Central memory CD4-positive, alpha-beta T cell (primary cell): ENCODE measurements at places on chromosomes 5 and 9.

DNA sequence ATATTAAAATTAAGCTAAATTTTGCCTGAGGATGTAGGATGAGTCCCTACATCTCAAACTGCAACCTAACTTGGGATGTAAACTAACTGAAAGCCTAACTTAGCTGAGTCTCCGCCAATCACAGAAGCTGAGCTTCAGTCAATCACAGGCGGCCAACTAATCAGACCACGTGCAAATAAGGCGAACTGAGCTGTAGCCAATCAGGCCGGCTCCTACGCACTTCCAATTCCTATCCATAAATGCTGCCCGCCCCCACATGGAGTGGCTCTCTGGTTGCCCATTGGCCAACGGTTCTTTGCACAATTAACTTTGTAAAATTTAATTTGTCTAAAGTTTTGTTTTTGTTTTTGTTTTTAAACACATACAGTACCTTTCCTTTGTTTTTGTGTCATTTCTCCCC is 13.9 kb upstream of the GPX8 start:
- no peak for DNase-seq

- no peak for DNase-seq
Measured at GRCh38 chr5:163964671-163965070, 459.3 kb downstream of the MAT2B start.

DNA sequence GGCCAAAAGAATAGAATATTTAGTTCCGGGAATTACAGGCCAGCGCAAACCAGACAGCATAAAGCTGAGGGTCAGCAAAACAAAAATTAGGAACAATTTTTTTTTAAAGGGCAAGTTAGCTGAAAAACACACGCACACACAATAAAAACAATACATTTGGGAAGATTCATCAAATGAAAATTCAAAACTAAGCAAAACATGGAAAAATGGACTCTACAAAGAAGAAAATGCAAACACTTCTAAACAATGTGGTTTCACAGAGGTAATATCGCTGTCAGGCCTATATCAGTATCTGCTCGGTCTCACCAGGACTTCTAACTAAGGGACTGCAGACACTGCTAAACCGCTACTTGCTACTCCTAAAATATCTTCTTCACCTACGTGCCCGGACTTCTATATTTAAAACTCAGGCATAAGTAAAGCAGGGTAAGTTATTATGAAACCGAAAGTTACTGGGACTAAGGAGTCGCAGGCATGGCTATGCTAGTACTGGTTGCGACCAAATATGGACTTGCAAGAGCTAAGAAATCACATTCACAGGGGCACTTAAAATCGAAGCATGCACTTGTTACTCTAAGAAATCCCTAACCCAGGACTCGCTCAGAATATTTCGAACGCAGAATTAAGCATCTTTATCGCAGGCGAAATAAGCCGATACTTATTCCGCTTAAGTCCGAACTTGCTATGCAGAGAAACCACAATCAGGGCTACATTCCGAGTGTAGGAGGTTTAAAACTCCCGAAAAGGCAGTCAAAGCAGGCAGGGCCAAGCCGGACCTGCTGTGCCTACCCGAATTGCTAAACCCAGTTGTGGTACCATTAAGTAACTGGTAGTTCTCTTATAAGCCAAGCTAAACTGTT is 2.3 kb downstream of the ANXA2R start:
- DNase-seq, result peak; percentile 68

GRCh38 chr5:10418654-10419345 is 22.9 kb upstream of the ROPN1L start:
- no peak for DNase-seq

DNA sequence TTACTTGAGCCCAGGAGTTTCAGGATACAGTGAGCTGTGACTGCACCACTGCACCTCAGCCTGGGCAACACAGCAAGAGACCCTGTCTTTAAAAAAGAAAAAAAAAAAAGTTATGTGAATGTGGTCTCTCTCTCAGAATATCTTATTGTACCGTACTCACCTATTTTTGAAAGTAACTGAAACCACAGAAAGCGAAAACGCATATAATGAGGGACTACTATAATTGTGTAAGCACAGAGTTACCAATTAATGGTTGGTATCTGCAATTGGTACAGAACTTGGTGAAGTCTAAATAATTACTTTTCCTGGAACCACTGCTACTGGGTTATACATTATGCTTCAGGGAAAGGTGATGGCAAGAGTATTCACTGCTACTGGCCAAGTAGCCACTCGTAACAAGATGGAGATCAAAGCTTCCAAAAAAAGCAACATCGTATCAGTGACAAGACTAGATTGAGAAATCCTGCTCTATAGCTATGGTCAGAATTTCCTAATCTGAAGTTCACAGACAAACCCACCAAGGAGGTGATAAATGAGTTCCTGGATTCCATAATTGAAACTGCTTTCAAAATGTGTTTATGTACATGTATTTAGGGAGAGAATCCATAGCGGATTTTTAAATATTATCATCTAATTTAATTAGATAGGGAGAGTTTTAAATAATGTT is 82.7 kb downstream of the NR6A1 start:
- DNase-seq, result no peak

- DNase-seq, result no peak
Measured at GRCh38 chr9:122445155-122445749, 32.5 kb downstream of the OR1J1 start.

GRCh38 chr9:98701576-98701975 is 7.2 kb downstream of the GABBR2 start:
- DNase-seq, result no peak

GRCh38 chr5:142789206-142789605 is 19.0 kb downstream of the ARHGAP26 start:
- no peak for DNase-seq

GRCh38 chr5:73280821-73281746 is 108.1 kb downstream of the TMEM174 start:
- DNase-seq, result no peak

- DNase-seq, result no peak
Measured at GRCh38 chr9:121282277-121283079, 14.5 kb downstream of the GSN start.

- DNase-seq, result no peak
Measured at GRCh38 chr5:149118463-149118862, 22.8 kb upstream of the ABLIM3 start.

- no peak for DNase-seq
Measured at GRCh38 chr9:34035656-34036055, 13.0 kb downstream of the UBAP2 start.

DNA sequence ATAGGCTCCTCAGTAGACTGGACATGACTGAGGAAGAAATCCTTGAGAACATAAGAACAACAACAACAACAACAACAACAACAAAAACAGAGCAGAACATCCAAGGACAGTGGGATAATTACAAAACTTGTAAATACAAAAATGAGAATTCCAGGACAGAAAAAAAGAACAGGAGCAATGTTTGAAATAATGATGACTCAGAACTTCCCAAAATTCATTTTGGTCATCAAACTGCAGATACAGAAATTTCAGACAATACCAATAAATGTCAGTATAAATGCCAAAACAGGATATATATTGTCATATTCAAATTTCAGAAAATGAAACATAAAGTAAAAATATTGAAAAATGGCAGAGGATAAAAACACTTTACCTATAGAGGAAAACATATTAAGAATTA is 259.0 kb downstream of the TRIM36 start:
- DNase-seq, result no peak

DNA sequence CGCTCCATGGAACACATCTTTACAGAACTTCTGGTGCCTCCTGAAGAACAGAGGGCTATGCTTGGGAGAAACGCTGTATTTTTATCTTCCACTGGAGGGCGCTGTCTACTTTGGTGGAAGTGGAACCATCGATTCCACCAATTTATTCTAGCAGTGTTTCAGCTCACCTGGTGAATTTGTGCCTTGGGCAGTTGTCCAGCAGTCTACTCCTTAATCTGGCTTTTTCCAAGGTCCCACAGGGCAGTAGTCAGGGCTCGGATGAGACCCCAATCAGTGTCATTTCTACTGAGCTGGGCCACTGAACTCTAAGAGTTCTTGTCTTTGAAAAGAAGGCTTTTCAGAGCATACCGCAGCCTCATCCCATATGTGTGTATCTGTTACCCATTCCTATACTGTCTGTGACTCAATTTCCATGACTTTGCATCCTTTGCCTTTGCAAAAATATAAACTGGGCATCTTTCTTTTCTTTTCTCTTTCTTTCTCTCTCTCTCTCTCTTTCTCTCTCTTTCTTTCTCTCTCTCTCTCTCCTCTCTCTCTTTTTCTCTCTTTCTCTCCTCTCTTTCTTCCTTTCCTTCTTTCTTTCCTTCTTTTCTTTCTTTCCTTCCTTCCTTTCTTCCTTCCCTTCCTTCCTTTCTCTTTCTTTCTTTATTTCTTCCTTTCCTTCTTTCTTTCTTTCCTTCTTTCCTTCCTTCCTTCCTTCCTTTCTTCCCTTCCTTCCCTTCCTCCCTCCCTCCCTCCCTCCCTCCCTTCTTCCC is 138.4 kb upstream of the ZNF618 start:
- DNase-seq, result no peak

DNA sequence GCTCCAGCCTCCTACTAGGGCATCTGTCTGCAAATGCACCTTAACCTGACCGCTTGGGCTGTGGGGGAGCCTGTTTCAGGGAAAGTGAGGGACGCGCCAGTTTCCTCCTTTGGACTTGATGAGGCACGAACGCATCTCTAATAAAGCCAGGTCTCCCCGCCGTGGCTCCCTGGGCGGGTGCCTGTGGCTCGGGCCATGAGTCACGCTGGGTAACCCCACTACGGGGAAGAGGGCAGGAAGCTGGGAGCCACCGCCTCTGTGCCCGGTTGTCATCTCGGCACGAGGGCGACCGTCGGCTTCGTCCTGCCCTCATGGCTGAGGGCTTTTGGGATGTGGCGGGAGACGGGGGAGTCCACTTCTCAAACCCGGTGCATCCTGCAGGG is 12.1 kb downstream of the NOTCH1 start:
- DNase-seq, result peak; percentile 63

DNA sequence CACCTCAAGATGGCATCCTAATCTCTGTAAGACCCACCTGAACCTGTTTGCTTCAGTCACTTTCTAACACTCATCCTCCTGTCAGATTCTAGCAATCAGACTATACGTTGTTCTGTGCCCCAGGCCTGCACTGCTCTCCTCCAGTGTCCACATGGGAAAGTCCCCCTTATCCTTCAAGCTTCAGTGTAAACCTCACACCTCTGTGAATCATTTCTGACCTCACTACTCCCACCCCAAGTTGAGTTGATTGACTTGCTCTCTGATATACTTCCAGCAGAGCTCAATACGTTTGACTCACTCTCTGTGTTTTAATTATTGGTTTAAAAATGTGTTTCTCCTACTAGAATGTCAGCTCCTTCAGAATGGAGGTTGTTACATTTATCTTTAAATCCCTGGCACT is 240.2 kb downstream of the FBXL17 start:
- no peak for DNase-seq

DNA sequence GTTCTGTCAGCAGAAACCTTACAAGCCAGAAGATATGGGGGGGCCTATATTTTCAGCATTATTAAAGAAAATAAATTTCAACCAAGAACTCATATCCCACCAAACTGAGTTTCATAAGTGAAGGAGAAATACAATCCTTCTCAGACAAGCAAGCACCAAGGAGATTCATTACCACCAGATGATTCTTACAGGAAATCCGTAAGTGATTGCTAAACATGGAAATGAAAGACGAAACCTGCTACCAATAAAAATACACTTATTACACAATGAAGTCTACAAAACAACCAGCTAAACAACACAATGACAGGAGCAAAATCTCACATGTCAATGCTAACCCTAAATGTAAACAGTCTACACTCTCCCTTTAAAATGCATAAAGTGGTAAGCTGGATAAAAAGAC is 17.8 kb upstream of the C9orf72 start:
- no peak for DNase-seq

- no peak for DNase-seq
Measured at GRCh38 chr5:132475497-132475882, 15.1 kb downstream of the IRF1 start.

DNA sequence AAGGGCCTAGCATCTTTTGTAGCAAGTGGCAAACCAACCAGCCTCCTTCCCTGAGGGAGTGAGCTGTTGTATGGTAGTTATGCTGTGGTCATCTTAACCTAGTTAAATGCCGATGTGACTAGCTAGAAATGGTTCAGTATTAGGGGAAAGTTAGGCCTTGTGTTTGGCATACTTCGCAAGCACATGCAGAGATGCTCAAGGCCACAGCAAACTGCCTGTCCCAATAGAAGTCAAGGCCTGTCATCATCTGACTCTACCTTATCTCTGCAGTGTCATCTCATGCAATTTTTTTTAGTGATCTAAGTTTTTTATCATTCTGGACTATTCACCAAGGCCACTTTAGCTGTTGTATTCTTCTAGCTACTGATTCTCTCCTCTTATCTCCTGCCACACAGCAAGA is 5.2 kb upstream of the EXOSC3 start:
- no peak for DNase-seq

- no peak for DNase-seq
Measured at GRCh38 chr5:75659791-75660450, 48.7 kb downstream of the ANKDD1B start.

DNA sequence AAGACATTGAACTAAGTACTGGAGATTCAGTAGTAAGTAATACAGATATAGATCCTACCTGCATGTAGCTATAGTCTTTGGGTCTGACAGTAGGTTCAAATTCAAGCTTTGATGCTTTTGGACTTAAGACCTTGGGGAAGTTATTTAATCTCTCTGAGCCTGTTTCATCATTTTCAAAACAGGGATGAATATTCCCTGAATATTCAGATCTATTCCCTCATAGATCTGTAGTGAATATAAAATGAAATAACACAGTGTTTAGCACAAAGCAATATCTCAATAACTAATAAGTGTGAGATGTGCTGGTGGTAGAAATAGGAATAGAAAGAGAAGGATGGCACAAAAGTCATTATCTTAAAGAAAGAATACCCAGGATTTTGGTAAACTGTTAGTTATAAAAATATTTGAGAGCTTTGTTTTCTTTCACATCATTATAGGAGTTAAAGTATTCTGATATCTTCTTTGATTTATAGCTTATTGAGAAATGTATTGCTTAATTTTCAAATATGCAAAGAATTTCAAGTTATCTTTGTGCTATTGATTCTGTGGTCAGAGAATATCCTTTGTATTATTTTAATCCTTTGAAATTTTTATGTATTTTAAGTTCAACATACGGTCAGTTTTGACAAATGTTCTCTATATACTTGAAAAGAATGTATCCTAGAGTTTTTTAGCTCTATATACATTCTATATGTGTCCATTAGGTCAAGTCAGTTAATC is 11.4 kb upstream of the RANBP3L start:
- DNase-seq, result no peak
